ENCODE measurements at places on chromosomes 7 and 10.

- no peak for DNase-seq
These were observed 65.7 kb downstream of the ABRAXAS2 start for GRCh38 chr10:124867304-124867703.

- no peak for DNase-seq
These were observed 111.9 kb upstream of the NRBF2 start for GRCh38 chr10:63021225-63021624.

- DNase-seq, result peak; percentile 54
These were observed 509.1 kb downstream of the INHBA start for GRCh38 chr7:41193738-41194282.

DNA sequence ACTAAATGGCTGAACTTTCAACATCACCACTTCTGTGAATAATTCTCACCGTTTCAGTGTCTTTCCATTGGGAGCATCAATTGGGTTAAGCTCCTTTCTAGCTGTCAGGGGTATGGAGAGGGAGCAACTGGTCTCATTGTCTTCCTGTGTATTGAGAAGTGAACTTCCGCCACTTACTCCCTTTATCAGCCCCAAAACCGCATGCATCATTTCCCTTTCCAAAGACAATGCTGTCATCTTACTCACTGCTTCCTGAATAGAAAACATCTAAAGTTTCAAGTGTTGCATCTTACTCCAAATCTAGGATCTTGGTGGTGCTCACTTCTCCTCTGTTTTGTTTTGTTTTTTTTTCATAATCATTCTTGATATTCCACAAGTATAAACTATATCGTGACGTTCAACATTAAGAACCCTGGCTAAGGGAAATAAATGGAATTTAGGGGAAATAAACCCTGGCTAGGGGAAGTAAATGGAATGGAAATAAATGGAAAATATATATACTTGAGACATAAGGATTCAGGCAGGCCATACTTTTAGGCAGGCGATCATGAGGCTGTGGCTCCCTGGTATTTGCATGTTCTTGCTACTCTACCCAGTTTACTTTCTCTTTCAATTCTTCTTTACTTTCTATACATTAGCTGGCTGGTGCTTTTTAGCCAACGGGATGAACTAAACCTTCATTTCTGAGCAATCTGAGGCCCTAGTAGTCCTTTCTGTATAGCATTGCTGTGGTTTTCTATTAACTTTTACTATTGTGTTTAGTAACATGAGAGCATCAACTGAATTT is 371.9 kb downstream of the BMPER start:
- no peak for DNase-seq

DNA sequence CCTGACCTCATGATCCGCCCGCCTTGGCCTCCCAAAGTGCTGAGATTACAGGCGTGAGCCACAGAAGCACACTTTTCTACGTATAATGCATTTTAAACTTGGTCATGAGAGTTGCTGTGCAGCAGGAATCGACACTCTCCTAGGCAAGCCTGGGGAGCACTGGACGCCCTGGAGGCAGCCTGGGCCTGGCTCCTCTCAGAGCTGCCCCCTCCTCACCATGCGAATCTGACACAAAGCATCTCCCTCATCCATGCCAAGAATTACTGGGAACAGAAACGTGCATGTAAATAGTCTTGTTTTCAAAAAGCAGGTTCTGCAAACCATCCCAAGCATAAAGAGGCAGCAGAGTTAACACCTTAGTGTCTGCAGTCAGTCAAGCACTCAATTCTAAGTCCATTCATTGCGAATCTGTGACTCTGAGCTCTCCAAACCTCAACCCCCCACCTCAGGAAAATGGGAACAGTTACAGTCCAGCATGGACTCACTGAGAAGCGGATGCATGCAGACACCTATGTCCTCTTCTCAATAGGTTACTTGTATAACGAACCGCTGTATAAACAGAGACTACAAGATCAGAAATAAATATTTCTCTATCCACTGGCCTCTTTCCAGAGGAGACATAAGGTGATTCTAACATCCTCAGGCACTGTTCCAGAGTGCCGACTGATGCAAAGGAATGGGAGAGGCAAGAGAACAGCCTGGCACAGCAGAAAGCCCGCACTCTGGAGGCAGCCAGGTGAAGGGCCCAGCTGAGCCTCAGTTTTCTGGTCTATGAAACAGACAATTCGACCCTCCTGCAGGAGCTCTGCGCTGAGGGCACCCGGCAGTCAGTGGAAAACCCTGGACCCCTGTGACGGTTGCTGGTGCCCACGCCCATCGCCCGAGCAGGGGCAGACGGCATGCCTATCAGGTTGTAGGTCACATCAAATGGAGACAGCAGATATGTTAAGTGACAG is 68.9 kb downstream of the MAD1L1 start:
- peak; percentile 22 for DNase-seq

- DNase-seq, result no peak
These were observed 8.9 kb upstream of the MICALL2 start for GRCh38 chr7:1468203-1468602.

DNA sequence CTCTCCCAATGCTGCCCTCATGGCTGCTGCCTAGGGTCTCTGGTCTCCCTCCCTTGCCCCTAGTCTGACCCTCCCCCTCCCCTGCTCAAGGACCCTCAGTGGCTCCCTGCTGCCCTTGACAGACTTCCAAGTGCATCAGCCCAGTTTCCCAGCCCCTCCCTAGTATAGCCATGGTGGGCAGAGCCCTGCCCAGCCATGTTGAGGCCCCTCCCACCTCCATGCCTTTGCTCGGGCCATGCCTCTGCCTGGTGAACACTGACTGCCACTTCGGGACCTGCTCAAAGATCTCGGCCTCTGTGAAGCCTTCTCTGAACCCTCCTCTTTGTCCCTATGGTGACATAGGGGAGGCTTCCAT is 73.2 kb downstream of the MYL10 start:
- DNase-seq, result no peak

- DNase-seq, result no peak
These were observed 99.1 kb downstream of the ZNF365 start for GRCh38 chr10:62473241-62473640.

GRCh38 chr7:129298268-129298893 is 73.6 kb downstream of the AHCYL2 start:
- peak; percentile 58 for DNase-seq

GRCh38 chr10:6411436-6411835 is 168.6 kb downstream of the PRKCQ start:
- DNase-seq, result no peak

DNA sequence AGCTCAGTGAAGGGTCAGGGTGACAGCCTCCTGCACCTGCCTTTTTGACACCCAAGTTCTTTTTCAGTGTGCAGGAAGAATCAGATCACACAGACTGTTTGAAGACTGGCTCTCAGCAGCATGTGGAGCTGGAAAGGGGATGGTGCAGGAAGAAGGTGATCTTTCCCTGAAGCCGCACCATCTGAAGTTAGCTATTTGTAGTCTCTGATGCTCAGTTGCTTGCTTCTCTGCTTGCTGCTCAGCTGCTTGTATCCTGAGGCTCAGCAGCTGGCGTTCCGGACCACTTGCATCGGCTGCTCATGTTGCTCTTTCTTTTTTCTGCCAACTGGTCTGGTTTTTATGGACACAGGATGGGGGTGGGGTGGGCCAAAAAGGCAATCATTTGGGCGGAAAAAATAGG is 15.8 kb upstream of the DNMBP start:
- peak; percentile 73 for DNase-seq

DNA sequence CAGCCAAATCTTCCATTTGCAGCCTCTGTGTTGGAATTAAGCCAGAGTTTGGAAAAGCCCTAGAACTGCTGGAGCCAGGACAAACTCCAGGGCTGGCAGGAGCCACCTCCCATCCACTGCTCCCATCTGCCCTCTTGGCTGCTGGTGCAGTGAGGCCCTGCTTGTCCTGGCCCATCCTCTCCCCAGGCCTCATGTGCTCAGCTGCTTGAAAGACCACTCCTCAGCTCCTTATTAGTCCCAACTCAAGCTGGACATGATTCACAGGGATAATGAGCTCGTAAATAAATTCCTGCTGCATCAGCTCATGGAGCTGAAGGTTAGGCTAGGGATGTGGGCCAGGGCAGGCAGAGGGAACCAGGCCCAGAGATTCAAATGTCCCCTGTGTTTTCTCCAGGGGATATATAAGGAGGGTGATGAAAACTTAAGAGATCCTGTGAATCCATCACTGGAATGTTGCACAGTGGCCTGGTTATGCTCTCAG is 282.8 kb downstream of the RPS24 start:
- no peak for DNase-seq

DNA sequence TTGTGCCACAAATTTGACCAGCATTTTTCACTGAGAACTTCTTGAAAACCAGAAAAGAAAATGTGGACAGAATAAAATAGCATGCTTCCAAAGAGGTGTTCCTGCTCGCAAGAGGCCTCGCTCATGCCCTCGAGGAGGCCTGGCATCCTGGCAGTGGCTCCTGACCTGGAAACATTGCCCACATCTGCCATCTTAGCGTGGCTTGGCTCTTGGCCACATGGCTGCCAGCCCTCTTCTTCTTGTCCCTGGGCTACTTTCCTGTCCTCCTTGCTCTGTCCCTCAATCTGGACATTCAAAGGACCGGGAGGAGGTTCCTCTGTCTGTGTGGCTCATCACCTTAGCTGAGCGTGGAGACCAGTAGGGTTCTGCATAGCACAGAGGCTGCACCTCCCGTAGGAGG is 131.6 kb upstream of the TMEM72 start:
- DNase-seq, result no peak

DNA sequence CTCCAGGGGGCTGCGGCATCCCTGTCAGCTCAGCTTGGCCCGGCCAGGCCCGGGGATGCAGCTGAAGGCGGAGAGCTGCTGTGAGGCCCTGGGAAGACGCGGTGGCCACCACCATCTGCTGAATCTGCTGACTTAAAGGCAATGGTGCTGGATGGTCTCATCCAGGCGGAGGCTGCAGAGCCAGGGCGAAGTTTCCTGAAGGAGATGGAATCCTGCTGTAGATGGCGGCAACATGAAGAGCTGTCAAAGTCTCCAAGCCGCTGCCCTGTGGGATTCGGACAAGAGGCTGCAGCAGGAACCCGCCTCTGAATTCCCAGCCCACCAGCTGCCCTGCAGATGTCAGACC is 200.1 kb downstream of the PTPRN2 start:
- DNase-seq, result no peak

- no peak for DNase-seq
These were observed 153.7 kb downstream of the FANK1 start for GRCh38 chr10:126049759-126050700.

GRCh38 chr10:98382691-98383101 is 32.3 kb downstream of the PYROXD2 start:
- DNase-seq, result no peak

- DNase-seq, result no peak
These were observed 40.7 kb downstream of the GPRIN2 start for GRCh38 chr10:46515793-46516192.

- DNase-seq, result no peak
These were observed 160.6 kb upstream of the SHH start for GRCh38 chr7:155972651-155973390.

- DNase-seq, result no peak
These were observed 75.8 kb downstream of the PODXL start for GRCh38 chr7:131480384-131481315.

DNA sequence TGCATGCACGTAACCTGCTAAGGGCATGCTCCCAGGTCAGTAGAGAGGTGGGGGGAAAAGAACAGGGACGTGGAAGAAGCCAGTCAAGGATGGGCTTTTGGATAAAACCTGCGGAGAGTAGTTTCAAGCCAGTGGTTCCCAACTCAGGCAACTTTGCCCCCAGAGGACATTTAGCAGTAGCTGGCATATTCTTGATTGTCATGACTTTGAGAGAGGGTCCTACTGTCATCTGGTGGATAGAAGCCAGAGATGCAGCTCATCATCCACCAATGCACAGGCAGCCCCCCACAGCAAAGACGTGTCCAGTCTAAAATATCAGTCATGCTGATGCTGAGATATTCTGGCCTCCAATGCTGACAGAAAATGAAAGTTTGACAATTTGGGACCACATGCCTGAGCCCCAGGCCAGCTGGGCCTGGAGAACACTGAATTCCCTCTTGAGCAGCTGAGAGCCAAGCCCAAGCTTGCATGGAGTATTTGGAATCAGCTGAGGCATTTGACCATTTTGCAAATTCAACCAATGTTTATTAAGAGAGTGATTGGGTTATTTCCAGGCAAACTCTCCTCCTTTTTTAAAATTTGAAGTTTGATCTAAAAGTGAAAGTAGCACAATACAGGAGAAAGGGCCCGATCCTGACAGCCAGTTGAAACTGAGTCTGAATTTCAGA is 110.0 kb upstream of the C7orf33 start:
- DNase-seq, result no peak

DNA sequence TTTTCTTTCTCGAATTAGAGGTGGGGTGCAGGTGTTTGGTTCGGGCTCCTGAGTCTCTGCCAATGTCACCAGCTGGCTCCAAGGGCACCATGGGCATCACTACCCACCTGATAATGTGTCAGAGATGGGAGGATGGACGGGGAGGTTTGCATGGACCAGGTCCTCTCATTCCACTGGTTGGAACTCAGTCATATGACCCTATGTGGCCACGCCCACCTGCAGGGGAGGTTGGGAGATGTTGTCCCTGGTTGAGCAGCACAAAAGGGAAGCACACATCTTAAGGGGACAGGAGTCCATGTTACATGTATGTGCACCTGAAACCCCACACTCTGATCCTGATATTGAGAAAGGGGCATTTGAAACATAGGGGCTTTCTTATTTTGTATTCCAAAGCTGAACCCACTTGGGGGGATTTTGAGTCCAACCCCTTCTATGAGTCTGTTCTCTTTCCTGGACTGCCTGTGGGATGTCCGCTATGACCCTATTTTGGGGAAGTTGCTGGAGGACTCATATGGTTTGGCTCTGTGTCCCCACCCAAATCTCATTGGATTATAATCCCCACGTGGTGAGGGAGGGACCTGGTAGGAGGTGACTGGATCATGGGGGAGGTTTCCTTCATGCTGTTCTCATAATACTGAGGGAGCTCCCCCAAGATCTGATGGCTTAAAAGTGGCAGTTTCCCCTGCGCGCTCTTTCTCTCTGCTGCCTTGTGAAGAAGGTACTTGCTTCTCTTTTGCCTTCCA is 66.9 kb upstream of the BAIAP2L1 start:
- peak; percentile 8 for DNase-seq

DNA sequence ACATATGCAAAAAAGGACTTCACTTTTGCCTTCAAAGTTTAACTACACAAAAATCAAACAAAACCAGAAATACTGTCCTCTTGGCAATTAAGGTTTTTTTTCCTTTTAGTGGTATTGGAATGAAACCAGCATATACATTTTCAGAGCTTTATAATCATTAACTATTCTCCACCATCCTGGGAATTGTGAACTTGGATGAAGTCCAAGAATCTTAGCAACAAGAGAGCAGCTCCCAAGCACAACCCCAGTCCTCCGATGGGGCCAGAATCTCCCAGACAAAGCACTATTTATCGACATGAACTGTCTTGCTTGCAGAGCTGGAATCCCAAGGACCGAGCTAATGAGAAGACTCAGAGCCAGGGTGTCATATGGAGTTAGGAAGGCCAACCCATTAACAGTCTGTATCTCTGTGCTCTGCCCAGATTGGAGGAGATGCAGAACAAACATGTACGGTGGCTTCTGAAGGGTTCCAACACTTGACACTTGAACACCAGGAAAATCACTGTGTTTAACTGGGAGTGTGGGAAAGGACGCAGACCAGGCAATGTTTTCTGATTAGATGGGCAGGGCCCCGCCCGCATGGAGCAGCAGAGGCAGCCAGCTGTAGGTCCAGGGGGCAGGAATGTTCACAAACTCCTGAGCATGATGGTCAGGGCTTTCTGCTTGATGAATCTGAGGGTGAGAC is 35.5 kb downstream of the PPP1R3C start:
- peak; percentile 58 for DNase-seq
